CD4-positive, alpha-beta T cell treated with Interleukin-21 for 1 hour (primary cell): ENCODE measurements at places on chromosomes 5 and 9.

GRCh38 chr9:16987026-16987425 is 116.6 kb upstream of the BNC2 start:
- no peak for DNase-seq

DNA sequence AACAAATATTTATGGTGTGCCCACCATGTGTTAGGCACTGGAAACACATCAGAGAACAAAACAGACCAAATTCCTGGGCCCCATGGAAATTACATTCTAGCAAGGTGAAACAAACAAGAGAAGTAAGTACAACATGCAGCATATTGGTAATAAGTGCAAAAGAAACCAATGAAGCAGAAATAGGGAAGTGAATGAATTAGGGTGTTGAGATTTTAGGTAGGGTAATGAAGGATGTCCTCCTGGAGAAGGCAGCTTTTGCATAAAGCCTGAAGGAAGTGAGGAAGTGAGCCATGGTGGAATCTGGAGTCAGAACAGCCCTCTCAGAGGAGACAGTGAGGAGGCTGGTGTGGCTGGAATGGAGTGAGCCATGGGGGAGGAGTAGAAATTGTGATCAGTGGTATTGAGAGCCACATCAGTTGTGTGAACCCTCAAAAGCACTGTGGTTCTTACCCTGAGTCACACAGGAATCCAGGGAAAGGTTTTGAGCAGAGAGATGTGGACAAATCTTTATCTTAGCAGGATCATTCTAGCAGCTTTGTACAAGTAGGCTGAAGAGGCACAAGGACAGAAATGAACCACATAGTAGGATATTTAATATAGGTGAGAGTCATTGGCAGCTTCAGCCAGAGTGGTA is 52.7 kb upstream of the ARL15 start:
- no peak for DNase-seq

GRCh38 chr9:124598048-124598447 is 90.8 kb upstream of the NR5A1 start:
- no peak for DNase-seq

- no peak for DNase-seq
Measured at GRCh38 chr5:74373076-74373475, 267.5 kb downstream of the ENC1 start.

DNA sequence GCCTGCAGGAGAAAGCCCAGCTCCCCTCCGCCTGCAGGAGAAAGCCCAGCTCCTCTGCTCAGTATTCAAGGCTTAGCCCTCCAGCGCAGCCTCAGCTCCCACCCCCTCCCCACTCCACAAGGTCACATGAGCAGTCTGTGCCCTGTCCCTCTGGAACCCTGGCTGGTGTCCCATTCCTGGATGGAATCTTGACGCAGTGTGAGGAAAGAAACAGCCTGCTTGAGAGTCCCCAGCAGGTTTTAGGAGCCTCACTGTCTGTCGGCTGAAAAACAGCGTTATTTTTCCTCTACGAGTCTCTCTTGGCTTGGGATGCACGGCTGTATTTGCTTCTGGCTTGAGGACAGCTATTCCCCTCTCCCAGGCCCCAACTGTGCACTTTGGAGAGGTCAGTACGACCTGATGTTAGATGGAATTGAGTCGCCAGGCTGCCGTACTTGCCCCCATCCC is 210.1 kb upstream of the TRIM32 start:
- no peak for DNase-seq

DNA sequence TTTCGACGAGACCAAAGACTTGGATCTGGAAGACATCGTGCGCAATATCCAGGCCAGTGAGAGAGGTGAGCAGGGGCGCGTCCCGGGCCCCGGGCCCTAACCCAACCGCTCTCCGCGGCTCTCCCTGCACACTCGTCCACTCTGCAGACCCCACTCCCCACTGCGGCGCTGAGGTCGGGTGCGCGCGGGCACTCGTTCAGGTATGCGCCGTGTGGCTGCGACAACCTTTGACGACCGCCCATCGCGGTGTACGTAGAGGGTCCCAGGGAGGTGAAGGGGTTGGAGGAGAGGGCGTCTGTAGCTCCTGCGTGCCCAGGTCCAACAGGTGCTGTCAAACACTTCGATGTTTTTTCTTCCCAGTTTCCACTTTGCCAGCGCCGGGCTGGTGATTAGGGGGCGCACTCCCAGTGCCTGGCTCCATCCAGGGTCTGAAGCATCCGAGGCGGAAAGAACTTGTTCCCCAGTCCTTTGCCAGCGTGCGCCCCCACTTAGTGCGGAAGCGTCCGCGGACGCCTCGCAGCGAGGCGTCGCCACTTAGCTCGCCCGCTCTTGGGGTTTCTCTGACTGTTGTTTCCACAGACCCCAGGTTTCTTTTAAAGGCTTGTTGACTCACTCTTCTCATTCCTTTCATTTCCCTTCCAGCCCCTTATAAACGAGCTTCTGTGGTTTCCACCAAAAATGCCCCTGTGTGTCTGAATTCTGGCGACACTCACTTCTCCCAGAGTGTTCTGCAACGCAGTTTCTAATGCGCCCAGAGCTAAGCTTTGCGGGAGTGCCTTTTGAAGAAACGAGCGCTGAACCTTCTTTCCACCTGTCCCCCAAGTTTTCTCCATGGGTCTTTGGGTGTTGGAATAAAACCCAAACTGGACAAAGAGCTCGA is 1.6 kb downstream of the NPR3 start:
- DNase-seq: no peak

DNA sequence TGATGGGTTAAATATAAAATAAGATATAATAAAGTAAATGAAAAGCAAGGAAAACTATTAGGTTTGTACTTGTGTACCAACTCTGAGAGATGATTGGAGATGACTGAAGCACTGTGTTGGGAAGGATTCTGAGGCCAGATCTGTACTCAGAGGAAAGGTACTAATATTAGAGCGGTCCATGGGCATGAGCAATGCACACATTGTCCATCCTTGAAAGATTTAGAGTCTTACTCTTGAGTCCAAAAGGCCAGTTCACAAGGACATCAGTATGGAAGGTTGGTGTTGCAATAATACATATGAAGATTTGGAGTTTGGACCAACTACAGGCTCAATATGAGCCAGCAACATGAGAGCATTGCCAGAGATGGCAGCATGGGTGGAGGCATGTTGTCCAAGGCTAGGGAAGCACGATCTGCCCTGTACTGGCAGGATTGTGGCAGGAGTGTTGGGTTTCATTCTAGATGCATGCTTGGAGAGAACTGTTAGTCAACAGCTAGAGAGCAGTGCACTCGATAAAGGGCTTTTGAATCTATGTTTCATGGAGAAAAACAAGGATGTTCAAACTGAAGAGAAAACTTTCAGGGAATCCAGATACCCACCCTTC is 84.4 kb downstream of the TMEM215 start:
- DNase-seq: no peak

GRCh38 chr5:171155621-171156020 is 153.4 kb upstream of the TLX3 start:
- DNase-seq: no peak

GRCh38 chr9:120659676-120660075 is 54.6 kb downstream of the MEGF9 start:
- DNase-seq: no peak

GRCh38 chr9:124770359-124771020 is 621 bp downstream of the NR6A1 start:
- DNase-seq: peak; percentile 47

- no peak for DNase-seq
Measured at GRCh38 chr5:139877129-139877597, 81.6 kb downstream of the PSD2 start.

DNA sequence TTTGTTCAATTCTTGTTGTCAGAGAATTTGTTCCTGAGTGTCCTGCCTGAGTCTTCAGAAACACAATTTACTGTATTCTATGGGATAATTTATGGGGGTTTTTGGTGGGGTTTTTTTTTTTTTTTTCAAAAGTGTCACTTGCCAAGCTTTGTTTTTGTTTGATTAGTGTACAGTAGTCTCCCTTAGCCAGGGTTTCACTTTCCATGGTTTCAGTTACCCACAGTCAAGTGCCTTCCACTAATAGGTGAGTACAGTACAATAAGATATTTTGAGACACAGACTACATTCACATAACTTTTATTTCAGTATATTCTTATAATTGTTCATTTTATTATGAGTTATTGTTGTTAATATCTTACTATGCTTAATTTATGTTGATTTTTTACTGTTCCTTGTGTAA is 25.0 kb upstream of the AUH start:
- no peak for DNase-seq

- no peak for DNase-seq
Measured at GRCh38 chr9:98538626-98539031, 170.1 kb downstream of the GABBR2 start.

DNA sequence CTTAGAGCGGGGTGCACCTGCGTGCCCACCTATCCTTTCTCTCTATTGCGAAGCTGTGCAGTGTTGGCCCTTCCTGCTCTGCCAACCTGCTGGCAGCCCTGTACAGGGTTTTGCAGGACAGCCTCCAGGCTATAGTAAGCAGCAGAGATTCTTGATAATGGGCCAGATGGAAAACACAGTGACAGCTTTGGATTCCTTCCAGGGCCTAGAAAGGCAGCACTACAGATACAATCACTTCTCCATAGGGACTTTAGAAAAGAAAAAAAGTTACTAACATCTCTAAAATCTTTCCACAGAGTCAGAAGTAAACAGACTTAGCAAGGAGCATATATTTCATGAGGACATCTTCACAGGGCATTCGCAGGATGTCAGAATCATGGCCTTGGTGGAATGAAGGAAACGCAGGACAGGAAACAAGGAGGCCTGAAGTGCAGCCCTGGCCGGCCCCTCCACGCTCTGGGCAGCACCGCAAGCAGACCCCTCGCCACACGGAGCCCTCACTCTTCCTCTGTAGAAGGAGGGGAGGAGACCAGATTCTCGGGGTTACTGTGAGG is 172.1 kb upstream of the GAS1 start:
- no peak for DNase-seq

GRCh38 chr9:82424599-82425120 is 436.1 kb downstream of the SPATA31D1 start:
- DNase-seq: no peak

DNA sequence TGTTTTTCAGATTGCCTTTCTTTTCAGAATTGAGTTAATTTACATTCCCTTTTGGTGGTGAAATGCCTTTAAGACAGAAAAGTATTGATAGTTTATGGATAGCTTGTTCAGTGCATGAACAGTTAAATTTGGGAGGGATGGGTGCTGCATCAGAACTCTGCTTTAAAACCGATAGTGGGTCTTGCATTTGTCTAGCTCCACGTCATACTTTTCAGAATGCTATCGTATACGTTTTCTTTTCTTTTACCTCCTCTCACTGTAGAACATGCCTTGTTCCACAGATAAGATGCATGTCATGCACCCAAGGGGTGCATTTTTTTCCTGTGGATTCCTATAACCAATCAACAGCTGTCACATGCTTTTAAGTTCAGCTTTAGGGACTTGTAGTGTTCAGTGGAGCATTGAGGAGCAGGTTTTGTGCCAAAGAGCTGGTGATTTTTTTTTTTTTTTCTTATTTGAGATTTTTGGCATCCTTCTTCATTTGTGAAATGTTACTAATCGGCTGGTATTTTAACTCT is 2.3 kb downstream of the SLC44A1 start:
- no peak for DNase-seq

DNA sequence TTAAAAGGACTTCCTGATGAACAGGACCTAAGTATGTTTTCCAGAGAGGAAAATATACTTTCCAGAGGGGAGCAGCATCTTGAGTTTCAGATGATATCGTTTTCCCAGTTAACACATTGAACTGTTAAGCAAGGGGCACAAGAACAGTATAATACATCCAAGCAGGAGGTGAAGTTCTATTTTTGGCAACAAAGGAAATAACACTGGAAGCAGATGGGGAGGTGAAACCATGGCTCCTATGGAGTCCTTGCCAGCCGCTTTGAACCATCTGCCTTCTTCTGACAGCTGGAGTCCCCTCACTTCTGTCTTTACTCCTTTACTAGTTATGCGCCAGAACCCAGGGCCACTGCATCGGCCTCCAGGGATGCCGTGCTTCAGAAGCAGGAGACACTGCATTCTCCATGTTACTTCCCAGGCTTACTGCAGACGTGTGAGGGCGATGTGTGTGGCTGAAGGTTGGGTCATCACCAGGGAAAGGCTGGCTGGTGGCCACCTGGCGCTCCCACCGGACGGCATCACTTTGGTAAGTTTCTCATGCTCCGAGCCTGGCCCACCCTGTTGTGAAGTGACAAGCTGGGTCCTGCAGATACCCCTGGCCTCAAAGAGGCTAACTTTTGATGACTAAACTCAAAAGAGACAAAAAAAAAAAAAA is 77.8 kb downstream of the TTLL11 start:
- no peak for DNase-seq

GRCh38 chr5:35876922-35877321 is 20.2 kb downstream of the IL7R start:
- DNase-seq: no peak

- no peak for DNase-seq
Measured at GRCh38 chr5:148333262-148333849, 2.0 kb upstream of the SPINK9 start.

GRCh38 chr5:172584638-172585037 is 56.4 kb upstream of the NEURL1B start:
- DNase-seq: no peak

DNA sequence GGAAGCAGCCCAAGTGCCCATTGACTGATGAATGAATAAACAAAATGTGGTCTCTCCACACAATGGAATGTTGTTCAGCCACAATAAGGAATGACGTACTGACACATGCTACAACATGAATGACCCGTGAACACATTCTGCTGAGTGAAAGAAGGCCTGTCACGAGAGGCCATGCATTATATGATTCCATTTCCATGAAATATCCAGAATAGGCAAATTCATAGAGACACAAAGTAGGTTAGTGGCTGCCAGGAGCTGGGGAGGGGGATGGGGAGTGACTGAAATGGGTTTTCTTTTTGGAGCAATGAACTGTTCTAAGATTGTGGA is 41.4 kb downstream of the BICD2 start:
- DNase-seq: no peak

DNA sequence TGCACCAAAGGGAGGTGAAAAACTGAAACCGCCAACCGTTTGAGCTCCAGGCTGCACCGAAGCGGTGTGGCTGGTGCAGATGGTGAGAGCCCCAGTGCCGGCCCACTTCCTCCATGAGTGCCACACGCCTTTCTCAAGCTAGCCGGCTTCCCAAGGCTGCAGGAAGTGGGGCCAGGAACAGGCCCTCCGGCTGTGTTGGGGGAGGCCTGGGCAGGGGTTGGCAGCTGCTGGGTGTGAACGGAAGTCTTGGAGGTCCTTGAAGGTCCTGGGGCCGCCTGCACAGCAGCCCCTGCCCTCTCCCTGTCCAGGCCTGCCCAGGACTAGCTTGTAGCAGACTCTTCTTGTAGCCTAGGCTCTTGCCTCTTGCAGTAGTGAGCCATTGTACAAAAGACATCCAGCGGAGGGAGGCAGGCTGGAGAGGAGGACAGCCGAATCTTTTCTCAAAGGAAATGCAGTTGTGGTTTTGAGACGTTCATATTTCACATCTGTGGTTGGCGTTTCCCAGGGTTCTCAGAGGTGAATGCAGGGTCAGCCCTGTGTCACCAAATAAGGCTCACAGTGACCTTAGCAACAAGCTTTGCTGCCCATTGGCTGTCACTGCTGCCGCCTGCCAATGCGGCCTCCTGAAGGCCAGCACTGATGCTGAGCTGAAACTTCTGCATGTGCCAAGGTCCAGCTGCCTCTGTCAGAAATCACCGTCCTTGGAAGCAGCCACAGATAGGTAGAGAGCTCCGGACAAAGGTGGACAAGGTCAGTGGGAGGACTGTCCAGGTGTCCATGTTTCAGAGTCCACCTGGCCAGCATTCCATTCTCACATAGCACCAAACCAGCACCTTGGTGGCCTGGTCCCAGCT is 23.9 kb downstream of the IRF1 start:
- DNase-seq: peak; percentile 86

GRCh38 chr5:67363963-67364362 is 167.4 kb upstream of the CD180 start:
- DNase-seq: no peak
